ENCODE measurements at places on chromosomes 7 and 10.

- no peak for DNase-seq
Observed at GRCh38 chr10:68353537-68353936, 20.8 kb upstream of the PBLD start.

- DNase-seq, result no peak
Observed at GRCh38 chr7:105680505-105681187, 99.4 kb upstream of the EFCAB10 start.

GRCh38 chr7:117372073-117372472, 49.2 kb upstream of the WNT2 start:
- DNase-seq, result no peak

DNA sequence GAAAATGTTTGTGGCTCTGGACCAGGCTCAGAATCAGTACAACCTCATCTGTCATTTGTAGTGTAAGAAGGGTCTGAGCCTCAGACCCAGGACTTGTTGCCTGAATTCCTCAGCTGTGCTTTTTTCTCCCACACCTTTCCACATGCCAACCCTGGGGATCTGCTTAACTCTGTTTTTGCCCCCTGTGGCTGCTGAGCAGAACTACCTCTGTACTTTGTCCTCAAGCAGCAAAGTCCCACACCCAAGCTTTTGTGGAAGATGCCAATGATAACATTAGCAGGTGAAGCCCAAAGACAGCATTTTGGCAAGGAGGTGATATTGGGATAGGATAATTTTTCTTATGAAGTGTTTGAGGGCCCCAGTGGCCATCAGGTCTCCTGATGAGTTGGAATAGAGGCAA, 5.8 kb upstream of the CYP2C18 start:
- no peak for DNase-seq

GRCh38 chr10:30095631-30096422, 36.4 kb upstream of the JCAD start:
- no peak for DNase-seq

DNA sequence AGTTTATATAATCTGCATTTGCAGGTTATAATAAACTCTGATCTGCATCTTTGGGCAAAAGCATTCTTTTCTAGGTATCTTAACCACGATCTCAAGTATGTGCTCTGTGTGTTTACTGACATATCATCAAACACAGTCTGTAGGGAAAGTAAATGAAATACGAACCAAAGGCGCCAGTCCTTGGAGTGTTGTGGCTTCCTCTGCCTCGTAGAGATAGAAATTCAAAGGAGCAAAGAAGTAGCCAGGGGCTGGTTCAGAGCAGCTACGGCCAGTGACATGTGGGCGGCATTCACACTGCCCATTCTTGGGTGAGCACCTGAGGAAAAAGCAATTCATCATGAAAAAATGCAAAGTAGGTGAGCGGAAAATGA, 38.7 kb downstream of the LAMB4 start:
- no peak for DNase-seq

GRCh38 chr7:41046221-41046761, 656.6 kb downstream of the INHBA start:
- DNase-seq, result no peak

DNA sequence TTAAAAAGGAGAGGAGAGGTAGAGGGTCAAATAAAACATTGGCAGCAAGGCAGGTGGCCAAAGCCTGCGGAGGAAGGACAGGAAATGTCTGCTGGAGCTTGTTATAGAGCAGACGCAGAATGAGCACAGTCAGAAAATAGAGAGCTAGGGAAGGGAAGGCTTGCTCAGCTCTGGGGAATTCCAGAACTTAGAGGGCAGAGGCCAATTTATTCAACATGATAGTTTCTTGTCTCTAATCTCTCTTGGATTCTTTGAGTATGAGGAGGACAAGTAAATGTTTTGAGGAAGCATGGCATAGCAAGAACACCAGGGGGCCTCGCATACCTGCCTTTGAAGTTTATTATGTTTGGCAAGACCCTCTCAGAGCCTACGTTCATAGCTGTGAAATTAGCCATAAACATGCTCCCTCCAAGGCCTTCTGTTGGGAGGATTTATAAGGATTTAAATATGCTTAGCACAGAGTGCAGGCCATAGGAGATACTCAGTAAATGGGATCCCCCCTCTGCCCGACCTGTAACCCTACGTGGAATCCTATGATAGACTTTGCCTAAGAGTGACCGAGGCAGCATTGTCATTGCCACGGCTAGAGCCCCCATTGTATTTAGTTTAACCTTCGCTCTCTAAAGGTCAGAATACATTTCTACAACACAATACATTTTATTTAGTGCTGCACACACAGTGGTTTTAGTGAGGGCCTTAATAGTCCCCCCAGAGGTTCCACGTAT, 293.9 kb downstream of the CCDC3 start:
- peak; percentile 53 for DNase-seq

DNA sequence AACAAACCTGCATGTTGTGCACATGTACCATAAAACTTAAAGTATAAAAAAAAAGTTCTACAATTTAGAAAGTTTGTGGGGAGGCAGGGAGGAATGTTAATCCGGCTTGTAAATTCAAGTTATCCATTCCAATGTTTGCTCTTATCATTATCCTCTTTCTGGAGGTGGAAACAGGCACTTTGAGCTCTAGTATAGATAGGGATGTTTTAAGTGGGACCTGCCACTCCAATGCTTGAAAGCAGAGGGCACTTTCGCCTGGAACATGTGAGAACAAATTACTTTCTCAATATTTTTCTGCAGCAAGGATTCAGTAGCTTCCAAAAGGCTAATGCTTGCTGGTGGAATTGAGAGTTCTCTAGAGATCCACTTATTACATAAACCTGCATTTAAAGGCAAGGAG, 45.6 kb downstream of the FEZF1 start:
- no peak for DNase-seq

DNA sequence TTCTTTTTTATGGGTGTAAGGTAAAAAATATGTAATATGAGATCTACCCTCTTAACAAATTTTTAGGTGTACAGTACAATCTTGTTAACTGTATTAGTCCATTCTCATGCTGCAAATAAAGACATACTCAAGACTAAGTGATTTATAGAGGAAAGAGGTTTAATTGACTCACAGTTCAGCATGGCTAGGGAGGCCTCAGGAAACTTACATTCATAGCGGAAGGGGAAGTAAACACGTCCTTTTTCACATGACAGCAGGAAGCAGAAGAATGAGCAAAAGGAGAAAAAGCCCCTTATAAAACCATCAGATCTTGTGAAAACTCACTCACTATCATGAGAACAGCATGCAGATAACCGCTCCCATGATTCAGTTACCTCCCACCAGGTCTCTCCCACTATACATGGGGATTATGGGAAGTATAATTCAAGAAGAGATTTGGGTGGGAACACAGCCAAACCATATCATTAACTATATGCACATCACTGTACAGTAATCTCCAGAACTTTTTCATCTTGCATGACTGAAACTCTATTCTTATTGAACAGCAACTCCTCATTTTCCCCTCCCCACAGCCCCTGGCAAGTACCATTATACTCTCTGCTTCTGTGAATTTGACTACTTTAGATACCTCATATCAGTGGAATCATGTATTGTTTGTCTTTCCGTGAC, 127.4 kb downstream of the WNT2 start:
- DNase-seq, result no peak

DNA sequence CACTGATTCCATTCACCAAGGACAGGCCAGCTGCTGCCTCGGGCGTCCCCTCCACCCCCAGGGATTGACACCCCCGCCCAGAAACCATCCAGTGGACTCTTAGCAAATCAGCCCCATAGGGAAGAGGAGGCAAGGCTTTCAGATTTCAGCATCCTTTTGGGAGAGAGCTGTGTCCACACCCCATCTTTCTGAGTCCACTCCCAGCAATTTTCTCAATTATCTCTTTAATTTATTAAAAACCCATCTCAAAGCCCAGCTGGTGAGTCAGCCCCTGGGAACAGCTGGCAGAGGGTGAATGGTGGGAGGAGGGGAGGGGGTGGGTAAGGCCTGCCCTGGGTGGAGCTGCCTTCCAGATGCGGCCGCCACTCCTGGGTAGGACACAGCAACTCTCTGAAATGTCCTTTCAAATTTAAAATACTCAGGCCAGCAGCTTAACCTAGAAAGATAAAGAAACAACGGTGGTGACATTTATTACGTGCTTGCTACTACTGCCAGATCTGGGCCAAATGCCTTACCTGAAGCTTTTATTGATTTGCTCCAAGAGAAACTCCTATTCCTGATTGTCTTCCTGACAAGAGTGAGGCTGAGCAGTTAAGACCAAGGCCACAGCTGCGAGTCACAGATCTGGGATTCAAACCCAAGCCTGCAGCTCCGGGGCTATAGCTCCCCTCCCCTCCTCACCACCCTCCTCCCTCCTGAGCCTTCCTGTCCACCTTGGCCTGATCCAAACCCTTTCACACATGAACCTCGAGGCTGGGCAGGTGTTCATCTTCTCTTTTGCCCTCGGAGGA, 120.4 kb downstream of the RGS10 start:
- DNase-seq, result peak; percentile 61

GRCh38 chr10:34814223-34814912, 728 bp downstream of the PARD3 start:
- peak; percentile 70 for DNase-seq

DNA sequence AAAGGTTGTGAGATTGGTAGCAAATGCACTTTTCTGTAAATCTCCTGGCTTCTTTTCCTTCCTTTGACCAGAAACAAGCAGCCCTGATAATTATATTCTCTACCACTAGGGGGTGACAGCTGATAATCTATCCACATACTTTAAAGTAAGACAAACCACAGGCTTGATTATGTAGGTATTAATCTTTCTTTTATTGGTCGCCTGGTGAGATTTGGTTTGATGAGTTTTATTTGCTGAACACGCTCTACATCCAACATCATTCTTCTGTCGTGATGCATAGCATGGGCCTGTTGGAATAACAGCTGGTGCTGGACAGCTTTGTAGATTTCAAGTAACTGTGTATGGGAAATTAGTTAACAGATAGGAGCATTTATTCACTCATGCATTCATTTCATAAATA, 63.5 kb downstream of the ZNF365 start:
- peak; percentile 25 for DNase-seq

DNA sequence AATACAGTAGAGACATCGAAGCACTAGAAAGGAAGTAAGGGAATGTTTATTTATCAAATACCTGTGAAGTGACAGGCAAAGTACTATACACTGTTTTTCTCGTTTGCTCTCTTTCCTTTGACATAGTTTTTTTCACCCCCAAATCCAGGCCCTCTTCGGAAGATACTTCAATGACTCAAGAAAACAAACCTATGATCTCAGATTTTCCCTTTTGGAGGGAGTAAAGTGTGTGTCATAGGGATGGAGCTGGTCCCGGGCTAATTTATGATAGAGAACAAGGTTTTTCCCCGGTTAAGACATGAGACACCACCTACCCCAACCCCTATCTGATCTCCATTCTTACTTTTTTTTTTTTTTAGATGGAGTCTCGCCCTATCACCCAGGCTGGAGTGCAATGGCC, 61.7 kb downstream of the MAP3K8 start:
- no peak for DNase-seq

GRCh38 chr10:119105155-119105554, 1.2 kb downstream of the DENND10 start:
- no peak for DNase-seq

- DNase-seq, result no peak
Observed at GRCh38 chr7:2912684-2913439, 68.8 kb upstream of the GNA12 start.

DNA sequence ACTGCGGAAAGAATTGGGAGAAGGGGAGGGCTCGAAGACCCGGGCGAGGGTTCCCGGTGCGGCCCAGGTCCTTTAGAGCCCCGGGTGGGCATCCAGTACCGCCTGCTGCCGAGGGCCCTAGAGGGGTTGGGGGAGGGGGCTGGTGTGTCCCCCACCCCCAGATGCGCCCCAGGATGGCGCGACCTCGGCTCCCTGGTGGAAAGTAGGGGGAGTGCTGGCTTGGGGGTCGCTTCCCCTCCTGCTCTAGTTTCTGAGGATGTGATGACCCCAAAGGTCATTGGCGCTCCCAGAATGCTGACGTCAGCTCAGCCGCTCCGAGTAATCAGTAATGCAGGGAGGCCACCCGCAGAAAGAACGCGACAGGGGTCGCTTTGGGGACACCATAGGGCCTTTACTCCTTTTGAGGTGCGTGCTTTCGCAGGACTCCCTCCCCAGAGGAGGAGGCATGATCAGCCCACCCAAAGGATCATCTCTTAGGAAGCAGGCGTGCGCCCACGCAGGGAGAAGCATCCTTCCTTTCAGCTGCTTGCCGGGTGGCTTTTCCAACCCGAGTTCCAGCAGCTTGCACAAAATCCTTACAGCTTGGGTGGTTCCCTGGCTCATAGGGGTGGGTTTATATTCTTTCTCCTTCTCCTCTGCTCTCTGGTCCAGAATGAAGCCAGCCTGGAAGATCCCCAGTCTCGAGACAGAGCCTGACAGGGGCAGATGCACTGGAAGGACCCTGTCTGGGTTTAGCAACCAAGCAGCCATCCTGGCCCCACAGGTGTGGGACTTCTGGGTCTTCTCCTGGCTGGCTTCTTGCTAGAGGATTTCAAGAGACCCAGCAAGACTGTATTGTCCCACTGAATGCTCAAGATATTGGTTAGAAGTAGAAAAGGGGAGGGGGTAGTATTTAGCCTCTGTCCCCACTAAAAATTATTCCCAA, 1.3 kb upstream of the PRKAG2 start:
- DNase-seq, result no peak

- DNase-seq, result peak; percentile 77
Observed at GRCh38 chr10:3782451-3783315, 2.3 kb downstream of the KLF6 start.

DNA sequence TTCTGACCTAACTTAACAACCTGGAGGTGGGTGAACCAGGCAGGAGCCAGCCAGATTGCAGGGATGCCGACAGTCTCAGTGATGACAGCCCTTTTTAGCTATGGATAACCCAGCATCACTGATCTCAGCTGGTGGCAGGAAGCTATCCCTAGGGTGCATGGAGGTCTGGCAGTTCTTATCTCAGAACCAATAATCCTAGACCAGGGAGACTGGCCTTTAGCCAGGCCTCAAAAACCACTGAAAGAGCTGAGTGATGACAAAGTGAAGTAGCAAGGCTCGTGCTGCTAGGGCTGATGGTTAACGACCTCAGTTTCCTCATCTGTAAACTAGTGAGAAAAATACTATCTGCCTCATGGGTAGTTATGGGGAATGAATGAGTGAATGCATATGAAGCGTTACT, 112.5 kb downstream of the RALA start:
- DNase-seq, result no peak

GRCh38 chr10:121942749-121943416, 15.1 kb upstream of the ATE1 start:
- peak; percentile 62 for DNase-seq

- DNase-seq, result peak; percentile 5
Observed at GRCh38 chr10:19659920-19660655, 156.1 kb upstream of the PLXDC2 start.

- DNase-seq, result no peak
Observed at GRCh38 chr7:108456845-108457540, 757 bp upstream of the NRCAM start.

DNA sequence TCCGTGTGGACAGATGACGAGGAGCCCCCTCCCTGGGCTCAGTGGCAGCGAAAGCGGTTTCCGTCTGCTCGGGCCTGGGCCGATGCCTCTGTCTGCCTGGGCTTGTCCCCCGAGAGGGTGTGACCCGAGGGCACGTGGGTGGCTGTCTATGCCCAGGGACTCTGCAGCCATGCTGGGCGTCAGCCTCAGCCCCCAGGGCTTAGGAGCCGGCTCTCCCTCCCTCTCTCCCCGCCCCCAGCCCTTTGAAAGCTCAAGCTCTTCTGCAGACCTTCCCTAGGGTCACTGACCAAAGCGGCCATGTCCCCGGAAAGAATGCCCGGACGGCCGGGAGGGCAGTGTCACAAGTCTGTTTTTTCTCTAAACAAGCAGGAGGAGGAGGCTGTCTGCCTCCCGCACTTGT, 7.1 kb downstream of the MICALL2 start:
- no peak for DNase-seq
